Trophoblast cell (in vitro differentiated cells and primary cell): ENCODE measurements at places on chromosomes 7 and 10.

DNA sequence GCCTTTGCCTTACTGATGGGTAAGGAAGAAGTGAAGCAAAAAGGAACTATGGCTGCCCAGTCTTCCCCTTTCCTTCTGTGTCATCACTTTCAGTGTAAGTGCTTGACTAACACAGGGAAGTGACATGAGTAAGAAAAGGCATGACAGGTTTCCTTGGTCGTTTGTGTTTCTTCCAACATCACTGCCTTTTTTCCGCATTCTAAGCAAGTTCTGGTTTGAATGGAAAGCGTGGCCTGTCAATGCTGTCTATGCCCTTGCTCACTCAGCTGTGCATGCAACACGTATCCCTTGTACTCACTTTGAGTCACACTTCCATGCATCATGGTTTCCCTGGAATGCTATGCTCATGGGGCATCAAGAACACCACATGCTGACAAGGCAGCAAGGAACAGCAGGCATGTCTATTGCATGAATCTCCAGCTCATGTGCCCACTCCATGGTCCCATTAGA is 111.8 kb downstream of the OAT start:
- DNase-seq, result peak; percentile 18

GRCh38 chr7:70316745-70317144 is 718.5 kb downstream of the AUTS2 start:
- no peak for DNase-seq

DNA sequence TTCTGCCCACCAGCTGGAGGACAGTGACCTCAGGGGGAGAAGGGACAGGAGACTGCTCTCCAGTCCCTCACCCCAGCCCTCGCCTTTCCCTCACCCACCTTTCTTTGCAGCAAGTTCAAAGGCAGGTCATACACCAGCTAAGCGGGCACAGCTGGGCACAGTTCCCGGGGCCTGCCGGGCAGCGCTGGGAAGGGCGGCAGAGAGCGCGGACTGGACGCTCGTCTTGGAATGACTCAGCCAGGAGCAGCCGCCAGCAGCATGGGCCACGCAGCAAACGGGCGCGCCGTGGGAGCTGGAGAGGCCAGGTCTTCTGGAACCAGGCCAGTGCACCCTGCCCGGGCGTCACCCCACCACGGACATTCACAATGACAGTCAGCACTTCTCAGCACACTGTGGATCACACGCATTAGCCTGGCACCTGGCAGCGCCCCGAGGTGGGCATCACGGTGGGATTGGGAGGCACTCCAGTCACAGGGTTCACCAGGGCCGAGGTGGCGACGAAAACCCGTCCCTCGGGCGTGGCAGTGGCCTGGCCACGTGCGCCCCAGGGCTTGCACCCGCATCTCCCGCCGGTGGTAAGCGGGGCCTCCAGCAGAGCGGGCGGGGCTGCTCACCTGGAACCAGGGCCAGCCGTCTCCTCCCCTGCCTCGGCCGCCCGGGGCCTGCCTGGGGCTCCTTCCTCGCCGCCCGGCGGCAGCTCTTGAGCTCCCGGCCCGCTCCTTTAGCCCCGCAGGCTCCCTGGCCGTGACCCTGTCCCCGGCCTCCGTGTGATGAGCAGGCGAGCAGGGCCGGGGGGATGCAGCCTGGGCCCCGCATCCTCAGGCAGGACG is 29.0 kb upstream of the WDFY4 start:
- peak; percentile 88 for DNase-seq

- DNase-seq, result peak; percentile 58
Measured at GRCh38 chr7:66110856-66111255, 3.8 kb upstream of the CRCP start.

- peak; percentile 44 for DNase-seq
Measured at GRCh38 chr10:114009281-114009996, 34.2 kb upstream of the ADRB1 start.

GRCh38 chr10:114703377-114704107 is 45.5 kb upstream of the ABLIM1 start:
- no peak for DNase-seq

- no peak for DNase-seq
Measured at GRCh38 chr10:28266449-28267224, 36.2 kb downstream of the MPP7 start.

- DNase-seq, result no peak
Measured at GRCh38 chr10:117249493-117250093, 8.7 kb downstream of the SLC18A2 start.
